ENCODE measurements at places on chromosomes 7 and 10. TPM values are rescaled to one million over a fixed set of nuclear protein-coding genes. Genes with fewer than 3 reads are reported as not detected.

- H3K36me3 ChIP-seq, result peaks cover 34% of the 10 kb centered on the region
- DNase-seq, result no peak
- H3K4me1 ChIP-seq, result no peaks in the 10 kb centered on the region
- H3K4me3 ChIP-seq, result no peak overlapping the region
Measured at GRCh38 chr10:120894556-120894955, 43.4 kb downstream of the WDR11 start.

DNA sequence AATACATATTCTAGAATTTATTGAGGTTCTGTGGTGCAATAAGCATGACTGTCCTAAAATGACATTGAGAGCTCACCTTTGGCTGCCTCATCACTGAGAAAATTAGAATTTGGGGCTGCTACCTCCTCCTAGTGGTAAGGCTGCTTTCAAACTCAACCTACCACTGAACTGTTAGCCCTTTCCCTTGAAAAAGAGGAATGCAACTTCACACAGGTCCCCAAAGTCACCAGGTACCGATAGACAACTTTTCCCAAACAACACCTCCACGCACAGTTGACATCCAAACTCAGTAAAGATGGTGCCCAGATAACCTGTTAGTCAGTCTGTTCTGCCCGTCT is 75.9 kb upstream of the SCIN start:
- peaks cover 6% of the 10 kb centered on the region for H3K4me1 ChIP-seq
- no peak overlapping the region for H3K27ac ChIP-seq
- H3K4me3 ChIP-seq, result no peak overlapping the region

Gene CAV2
- 171 TPM for total RNA-seq

GRCh38 chr10:59536167-59537014 is 173.3 kb downstream of the SLC16A9 start:
- H3K27ac ChIP-seq, result no peak overlapping the region
- H3K36me3 ChIP-seq, result no peaks in the 10 kb centered on the region
- H3K4me3 ChIP-seq, result no peak overlapping the region
- peaks cover 21% of the 10 kb centered on the region for H3K27me3 ChIP-seq
- DNase-seq, result peak; percentile 46
- no peaks in the 10 kb centered on the region for H3K4me1 ChIP-seq

DNA sequence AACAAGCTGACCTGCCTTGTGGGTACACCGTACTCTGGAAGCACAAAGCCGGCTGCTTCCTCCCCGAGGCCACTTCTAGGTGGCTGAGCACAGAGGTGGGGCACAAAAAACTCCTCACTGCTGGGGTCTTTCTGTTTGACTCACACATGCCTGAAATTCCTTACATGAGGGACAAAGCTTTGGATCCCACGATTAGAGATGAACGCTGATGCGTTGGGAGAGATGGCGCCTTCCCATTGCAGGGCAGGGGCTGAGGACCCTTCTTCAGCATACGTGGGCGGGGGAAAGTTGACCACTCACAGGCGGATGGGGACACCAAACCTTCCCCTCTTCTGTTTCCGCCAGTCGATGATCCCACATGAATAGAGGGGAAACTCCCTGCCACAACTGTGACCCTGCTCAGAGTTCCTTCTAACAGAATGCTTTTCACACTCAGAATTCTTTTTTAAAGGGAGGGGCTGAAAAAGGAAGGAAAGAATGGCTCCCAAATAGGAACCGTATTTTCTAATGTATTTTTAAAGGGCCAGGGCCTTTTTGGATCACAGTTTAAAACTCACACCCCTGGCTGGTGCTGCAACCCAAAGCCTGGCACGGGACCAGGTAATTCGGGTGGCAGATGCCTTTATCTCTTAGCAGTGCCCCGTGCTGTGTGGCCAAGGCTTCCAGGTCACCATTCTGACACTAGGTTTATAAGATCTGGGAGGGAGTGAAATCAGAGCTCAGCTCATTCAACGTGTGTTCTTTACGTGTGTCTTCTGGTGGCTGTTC is 134.0 kb downstream of the PRKAG2 start:
- H3K4me3 ChIP-seq, result no peak overlapping the region
- H3K27me3 ChIP-seq, result no peaks in the 10 kb centered on the region
- no peak overlapping the region for H3K27ac ChIP-seq
- H3K4me1 ChIP-seq, result peaks cover 19% of the 10 kb centered on the region
- DNase-seq, result no peak

DNA sequence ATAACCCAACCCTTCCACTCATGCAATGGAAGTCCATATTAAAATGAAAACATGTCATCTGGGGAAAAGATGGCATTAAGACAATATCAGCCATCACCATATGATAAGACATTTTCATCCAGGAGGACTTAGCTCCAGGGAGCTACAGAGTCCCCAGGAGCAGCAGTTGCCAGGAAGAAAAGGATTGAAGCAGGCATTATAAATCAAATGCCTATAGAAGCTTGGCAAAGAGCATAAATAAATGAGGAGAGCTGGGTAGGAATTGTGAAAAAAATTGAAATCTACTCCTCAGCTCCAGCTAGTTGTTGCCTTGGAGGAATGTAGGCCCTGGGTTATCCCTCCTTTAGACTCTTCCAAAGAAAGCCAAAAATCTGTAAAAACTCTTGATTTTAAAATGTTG is 42.5 kb downstream of the FAM13C start:
- peaks cover 11% of the 10 kb centered on the region for H3K27me3 ChIP-seq
- no peaks in the 10 kb centered on the region for H3K36me3 ChIP-seq
- no peaks in the 10 kb centered on the region for H3K4me1 ChIP-seq
- H3K4me3 ChIP-seq, result no peak overlapping the region
- no peak overlapping the region for H3K27ac ChIP-seq

Gene ZNF25
- total RNA-seq, result 7.2 TPM

DNA sequence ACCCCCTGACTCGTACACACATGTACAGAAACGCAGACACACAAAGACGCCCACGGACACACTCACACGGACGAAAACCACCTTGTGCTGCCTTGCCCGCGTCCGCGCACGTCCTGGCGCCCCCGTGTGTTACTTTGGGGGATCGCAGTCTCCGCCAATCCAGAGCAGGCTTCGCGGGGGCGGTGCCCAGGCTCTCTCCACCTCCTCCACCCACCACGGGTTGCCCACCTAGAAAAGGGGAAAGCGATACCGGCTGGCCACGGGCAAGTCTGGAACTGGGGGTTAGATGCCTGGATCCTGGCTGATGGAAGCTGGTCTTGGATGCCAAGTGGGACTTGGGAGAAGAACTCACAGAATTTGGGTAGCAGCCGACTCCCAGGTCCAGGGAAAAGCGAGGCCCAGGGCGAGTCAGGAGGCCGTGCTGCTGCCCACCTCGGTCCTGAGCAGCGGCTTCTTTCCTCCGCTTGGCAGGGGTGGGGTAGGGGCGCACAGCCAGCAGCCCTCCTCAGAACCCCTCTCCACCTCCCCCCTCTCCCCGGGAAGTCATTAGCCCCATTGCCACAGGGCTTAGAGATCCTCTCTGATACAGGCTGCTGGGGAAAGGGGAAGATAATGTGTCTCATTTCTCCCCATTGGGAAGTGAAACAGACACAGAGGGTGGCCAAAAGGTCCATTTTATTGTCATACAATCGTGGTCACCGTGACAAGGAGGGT is 4.6 kb upstream of the VGF start:
- peaks cover 50% of the 10 kb centered on the region for H3K4me1 ChIP-seq
- DNase-seq, result peak; percentile 56
- H3K27ac ChIP-seq, result peak overlapping the region; percentile 71
- peaks cover 4% of the 10 kb centered on the region for H3K36me3 ChIP-seq

DNA sequence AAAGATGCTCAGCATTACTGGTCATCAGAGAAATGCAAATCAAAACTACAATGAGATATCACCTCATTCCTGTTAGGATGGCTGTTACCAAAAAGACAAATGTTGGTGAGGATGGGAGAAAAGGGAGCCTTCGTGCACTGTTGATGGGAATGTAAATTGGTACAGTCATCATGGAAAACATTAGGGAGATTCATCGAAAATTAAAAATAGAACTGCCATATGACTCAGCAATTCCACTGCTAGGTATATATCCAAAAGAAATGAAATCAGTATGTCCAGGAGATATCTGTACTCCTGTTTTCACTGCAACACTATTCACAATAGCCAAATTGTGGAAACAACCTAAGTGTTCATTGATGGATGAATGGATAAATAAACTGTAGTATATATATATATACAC is 228.1 kb downstream of the ACTR3B start:
- no peak overlapping the region for H3K4me3 ChIP-seq
- no peak overlapping the region for H3K27ac ChIP-seq
- H3K36me3 ChIP-seq, result no peaks in the 10 kb centered on the region
- H3K27me3 ChIP-seq, result no peaks in the 10 kb centered on the region
- peaks cover 12% of the 10 kb centered on the region for H3K4me1 ChIP-seq

DNA sequence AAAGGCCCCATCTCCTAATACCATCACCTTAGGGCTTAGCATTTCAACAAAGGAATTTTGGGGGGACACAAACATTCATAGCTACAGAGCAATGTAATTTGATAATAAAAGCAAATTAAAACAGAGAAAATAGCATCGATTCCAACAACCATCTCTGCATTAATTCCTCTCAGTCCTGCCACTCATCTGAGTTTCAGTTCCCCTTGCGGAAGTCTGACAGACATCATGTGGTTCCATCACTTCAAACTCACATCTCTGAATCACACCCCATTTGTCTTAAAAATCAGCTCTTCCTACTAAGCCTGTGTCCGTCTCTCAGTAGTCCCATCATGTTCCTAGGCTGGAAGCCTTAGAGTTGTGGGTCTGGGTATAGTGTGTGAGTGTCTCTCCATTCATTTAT is 3.6 kb downstream of the ADCK2 start:
- H3K27ac ChIP-seq, result no peak overlapping the region
- no peak overlapping the region for H3K4me3 ChIP-seq
- peaks cover 53% of the 10 kb centered on the region for H3K36me3 ChIP-seq
- H3K4me1 ChIP-seq, result peaks cover 14% of the 10 kb centered on the region
- no peaks in the 10 kb centered on the region for H3K27me3 ChIP-seq

Gene PDE6C
- not detected for total RNA-seq

Gene HOXA7
- total RNA-seq, result 0.44 TPM

DNA sequence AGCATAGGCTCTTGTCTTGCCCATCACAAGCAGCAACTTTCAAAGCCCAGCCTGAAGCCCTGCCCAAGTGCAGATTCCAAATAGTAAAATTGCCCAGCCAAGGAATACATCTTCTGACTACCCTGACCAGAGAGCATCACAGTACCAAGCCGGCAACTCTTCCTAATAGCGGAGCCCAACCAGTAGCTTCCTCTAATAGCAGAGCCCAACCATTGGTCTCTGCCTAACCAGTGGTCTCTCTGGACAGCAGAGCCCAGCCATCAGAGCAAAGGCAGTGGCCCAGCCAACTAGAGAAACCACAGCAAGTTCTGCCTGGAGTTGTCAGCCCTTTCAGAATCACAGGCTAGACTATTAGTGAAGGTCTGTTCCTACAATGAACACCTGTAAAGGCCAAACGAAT is 285.6 kb downstream of the HGF start:
- no peaks in the 10 kb centered on the region for H3K36me3 ChIP-seq
- no peak overlapping the region for H3K4me3 ChIP-seq
- DNase-seq, result peak; percentile 33
- H3K27ac ChIP-seq, result no peak overlapping the region
- no peaks in the 10 kb centered on the region for H3K4me1 ChIP-seq

DNA sequence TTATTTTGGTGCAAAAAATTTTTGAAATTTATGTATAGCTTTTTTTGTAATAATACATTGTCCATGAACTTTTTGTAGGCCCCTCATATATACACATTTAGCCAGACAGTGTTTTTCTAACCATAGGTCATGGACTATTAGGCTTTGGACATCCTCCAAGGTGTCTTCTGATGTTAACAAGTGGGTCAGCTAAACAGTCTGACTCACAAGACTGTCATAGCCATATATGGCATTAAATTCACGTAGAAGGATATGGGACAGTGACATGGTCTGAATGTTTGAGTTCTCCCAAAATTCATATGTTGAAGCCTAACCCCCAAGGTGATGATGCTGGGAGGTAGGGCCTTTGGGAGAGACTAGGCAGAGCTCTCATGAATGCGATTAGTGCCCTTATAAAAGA is 14.0 kb upstream of the NUB1 start:
- peaks cover 24% of the 10 kb centered on the region for H3K27me3 ChIP-seq
- H3K27ac ChIP-seq, result no peak overlapping the region
- no peaks in the 10 kb centered on the region for H3K36me3 ChIP-seq
- H3K4me3 ChIP-seq, result no peak overlapping the region
- H3K4me1 ChIP-seq, result no peaks in the 10 kb centered on the region

GRCh38 chr7:111605246-111605645 is 43.0 kb upstream of the IMMP2L start:
- no peak for DNase-seq
- H3K27ac ChIP-seq, result no peak overlapping the region
- H3K4me1 ChIP-seq, result no peaks in the 10 kb centered on the region
- peaks cover 6% of the 10 kb centered on the region for H3K36me3 ChIP-seq
- H3K4me3 ChIP-seq, result no peak overlapping the region

- H3K36me3 ChIP-seq, result no peaks in the 10 kb centered on the region
- H3K4me1 ChIP-seq, result no peaks in the 10 kb centered on the region
- no peak for DNase-seq
- no peak overlapping the region for H3K4me3 ChIP-seq
Measured at GRCh38 chr10:19623321-19623720, 192.9 kb upstream of the PLXDC2 start.

GRCh38 chr7:73727952-73728351 is 8.5 kb upstream of the STX1A start:
- peaks cover 11% of the 10 kb centered on the region for H3K36me3 ChIP-seq
- no peak overlapping the region for H3K4me3 ChIP-seq
- H3K27ac ChIP-seq, result no peak overlapping the region
- no peaks in the 10 kb centered on the region for H3K27me3 ChIP-seq
- DNase-seq, result no peak

DNA sequence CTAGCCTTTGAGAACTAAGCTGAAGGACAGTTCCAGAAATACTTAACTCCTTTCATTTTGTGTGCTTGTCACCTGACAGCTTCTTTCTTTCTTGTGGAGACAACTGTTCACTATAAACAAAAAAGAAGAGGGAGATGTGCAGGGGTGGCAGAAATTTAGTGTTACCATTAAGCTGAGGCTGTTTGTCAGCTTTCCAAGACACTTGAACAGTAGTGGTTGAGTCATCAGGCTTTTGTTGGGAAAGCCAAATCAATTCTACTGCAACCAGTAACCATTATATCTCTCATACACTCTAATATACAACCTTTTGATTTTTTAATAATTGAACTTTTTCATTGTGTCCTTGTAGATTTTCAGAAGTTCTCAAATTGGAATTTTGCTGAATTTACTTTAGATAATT is 75.3 kb downstream of the POLL start:
- DNase-seq, result peak; percentile 52
- no peaks in the 10 kb centered on the region for H3K36me3 ChIP-seq
- H3K27ac ChIP-seq, result no peak overlapping the region
- no peaks in the 10 kb centered on the region for H3K4me1 ChIP-seq
- H3K27me3 ChIP-seq, result no peaks in the 10 kb centered on the region

- peaks cover 6% of the 10 kb centered on the region for H3K4me1 ChIP-seq
- H3K27me3 ChIP-seq, result no peaks in the 10 kb centered on the region
- no peak for DNase-seq
- no peak overlapping the region for H3K4me3 ChIP-seq
Measured at GRCh38 chr10:77713521-77714280, 76.1 kb upstream of the KCNMA1 start.

GRCh38 chr7:111388912-111389311 is 173.4 kb downstream of the IMMP2L start:
- no peak for DNase-seq
- no peak overlapping the region for H3K27ac ChIP-seq
- H3K27me3 ChIP-seq, result no peaks in the 10 kb centered on the region
- H3K36me3 ChIP-seq, result no peaks in the 10 kb centered on the region

GRCh38 chr7:21717323-21717722 is 174.5 kb downstream of the DNAH11 start:
- H3K27ac ChIP-seq, result no peak overlapping the region
- no peaks in the 10 kb centered on the region for H3K4me1 ChIP-seq
- H3K36me3 ChIP-seq, result no peaks in the 10 kb centered on the region
- H3K4me3 ChIP-seq, result no peak overlapping the region
- DNase-seq, result no peak
